Ecto neural progenitor cell (in vitro differentiated cells): ENCODE measurements at places on chromosomes 13 and 19.

DNA sequence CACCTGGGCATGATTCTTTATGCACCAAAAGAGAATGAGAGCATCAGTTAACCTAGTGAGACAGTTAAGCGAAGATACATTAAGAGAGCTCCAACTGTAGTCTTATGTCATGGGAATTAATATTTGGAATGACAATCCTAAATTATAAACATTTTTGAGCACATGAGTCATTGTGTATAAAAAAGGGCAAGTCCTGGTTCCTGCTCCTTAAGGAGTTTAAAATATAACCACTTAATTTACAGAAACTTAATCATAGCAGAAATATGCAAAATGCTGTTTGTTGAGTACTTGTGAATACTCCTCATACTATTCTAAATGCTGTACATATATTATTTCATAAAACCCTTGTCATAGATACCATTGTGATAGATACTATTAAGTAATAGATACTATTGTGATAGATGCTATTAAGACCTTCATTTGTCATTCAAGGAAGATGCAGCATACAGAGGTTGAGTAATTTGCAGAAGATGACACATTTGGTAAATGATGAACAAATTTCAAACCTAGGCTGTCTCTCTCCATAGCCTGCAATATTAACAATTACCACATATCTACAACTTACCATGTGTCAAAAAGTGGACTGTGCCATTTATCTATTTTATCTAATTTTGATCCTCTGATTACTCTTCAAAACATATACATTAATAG, 301.0 kb downstream of the TBC1D4 start:
- DNase-seq, result no peak

GRCh38 chr13:111965466-111966214, 101.3 kb upstream of the SOX1 start:
- DNase-seq, result no peak

GRCh38 chr19:41366089-41366488, 2.1 kb upstream of the B9D2 start:
- DNase-seq, result no peak

- DNase-seq, result no peak
Measured at GRCh38 chr19:1237027-1237659, 662 bp downstream of the CBARP start.

GRCh38 chr13:46354156-46355087, 32.6 kb downstream of the RUBCNL start:
- DNase-seq, result no peak
